ENCODE measurements at places on chromosomes 11 and 22.

DNA sequence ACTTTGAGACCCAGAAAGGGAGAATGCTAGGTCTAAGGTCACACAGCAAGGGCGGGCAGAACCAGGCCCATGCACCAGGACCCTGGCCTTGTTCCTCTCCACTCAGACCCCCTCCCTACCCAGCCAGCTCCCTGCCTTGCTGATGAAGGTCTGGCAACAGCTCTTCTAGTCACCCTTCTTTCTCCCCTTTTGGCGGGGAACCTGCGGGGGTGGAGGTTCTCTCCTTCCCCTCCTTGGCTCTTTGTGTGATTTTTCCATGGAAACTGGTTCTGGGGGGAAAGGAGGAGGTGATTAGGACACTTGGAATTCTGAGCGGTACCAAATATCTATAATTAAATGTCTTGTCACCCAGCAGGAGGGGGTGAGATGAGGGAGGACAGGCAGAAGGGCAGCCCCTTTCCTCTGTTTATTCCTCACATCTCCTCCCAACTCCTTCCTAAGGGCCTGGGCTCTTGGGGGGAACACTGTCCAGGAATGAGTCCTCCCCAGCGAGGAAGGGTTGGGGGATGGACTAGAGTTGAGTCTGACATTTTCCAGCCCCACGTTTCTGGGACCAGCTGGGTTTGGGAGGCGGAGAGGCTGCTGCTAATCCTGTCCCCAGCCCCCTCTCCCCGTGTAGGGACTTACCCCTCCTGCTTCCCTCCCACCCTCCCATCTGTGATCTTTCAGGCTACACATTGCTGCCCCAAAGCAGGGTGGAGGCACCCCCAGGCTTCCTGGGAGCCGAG, 7.4 kb downstream of the ARHGEF17 start:
- no peak for DNase-seq

GRCh38 chr11:5891216-5891800, 1.7 kb upstream of the OR52E5 start:
- no peak for DNase-seq

- no peak for DNase-seq
Observed at GRCh38 chr11:47863189-47863897, 15.2 kb upstream of the NUP160 start.

- DNase-seq, result no peak
Observed at GRCh38 chr11:107969219-107969618, 39.5 kb upstream of the CUL5 start.

DNA sequence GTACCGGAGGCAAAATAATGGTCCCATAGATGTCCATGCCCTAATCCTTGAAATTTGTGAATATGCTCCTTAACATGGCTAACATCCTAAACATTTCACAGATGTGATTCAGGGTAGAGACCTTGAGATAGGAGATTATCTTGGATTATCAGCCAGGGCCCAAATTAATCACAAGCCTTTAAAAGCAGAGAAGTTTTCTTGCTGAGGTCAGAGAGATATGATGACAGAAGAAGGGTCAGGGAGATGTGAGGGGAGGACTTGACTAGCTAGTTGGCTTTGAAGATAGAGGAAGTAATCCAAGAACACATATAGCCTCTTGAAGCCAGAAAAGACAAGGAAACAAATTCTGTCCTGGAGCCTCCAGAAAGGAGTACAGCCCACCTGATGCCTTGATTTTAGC, 19.1 kb upstream of the FDX1 start:
- DNase-seq, result no peak

- DNase-seq, result no peak
Observed at GRCh38 chr11:72409458-72409857, 24.9 kb downstream of the CLPB start.

- DNase-seq, result no peak
Observed at GRCh38 chr11:3803726-3804495, 4.4 kb upstream of the PGAP2 start.

GRCh38 chr22:43167001-43167589, 15.7 kb downstream of the TSPO start:
- no peak for DNase-seq

DNA sequence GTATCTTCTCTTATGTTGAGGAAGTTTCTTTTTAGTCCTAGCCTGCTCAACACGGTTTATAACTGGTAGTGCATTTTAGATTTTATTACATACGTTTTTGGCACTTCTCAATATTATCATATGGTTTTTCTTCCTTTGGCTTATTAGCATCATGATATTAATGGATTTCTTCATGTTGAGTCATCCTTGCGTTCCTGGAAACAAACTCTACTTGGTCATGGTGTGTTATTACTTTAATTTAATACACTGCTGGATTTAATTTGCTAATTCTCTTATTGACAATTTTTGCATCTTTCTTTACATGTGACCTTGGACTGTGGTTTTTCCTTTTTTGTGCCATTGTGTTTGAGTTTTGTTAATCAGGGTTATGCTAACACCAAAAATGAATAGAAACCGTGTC, 20.5 kb downstream of the IGF2 start:
- DNase-seq, result no peak

- no peak for DNase-seq
Observed at GRCh38 chr22:45585946-45586540, 83.4 kb downstream of the FBLN1 start.

DNA sequence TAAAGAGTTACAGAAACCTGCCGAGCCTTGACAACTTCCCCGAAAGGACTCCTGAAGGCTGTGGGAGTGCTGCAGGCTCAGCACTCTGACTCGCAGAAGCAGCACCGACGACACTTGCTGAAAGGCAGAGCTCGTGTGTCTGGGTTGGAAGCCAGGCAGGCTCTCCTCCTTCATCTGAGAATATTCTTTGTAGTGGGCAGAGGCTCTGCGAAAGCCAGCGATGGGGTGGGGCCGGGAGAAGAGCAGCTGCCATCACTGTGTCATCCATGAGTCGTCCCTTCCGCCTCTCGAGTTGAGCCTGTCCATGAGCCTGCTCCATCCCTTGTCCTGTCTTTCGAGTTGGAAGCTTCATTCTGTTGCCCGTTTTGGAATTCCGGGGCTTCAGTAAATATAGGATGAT, 11.9 kb downstream of the GLB1L2 start:
- DNase-seq, result no peak

DNA sequence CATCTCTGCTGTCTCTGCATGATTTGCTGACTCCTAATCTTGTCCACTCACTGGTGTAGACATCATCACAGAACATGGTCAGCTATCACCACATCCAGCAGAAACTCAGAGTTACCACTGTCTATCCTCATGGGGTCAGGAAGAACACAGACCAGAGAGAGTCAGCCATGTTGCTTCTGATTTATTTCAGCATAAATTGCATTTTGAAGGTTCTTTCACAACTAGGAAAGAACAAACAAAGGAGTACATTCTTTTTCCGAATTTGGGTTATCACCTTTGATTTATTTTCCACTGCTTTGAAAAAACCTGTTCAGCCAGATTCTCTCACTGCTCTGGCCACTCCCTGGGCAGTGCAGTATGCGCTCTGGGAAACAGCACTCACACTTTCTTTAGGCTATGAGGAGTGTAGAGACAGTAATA, 172.0 kb upstream of the MTMR2 start:
- DNase-seq, result no peak

DNA sequence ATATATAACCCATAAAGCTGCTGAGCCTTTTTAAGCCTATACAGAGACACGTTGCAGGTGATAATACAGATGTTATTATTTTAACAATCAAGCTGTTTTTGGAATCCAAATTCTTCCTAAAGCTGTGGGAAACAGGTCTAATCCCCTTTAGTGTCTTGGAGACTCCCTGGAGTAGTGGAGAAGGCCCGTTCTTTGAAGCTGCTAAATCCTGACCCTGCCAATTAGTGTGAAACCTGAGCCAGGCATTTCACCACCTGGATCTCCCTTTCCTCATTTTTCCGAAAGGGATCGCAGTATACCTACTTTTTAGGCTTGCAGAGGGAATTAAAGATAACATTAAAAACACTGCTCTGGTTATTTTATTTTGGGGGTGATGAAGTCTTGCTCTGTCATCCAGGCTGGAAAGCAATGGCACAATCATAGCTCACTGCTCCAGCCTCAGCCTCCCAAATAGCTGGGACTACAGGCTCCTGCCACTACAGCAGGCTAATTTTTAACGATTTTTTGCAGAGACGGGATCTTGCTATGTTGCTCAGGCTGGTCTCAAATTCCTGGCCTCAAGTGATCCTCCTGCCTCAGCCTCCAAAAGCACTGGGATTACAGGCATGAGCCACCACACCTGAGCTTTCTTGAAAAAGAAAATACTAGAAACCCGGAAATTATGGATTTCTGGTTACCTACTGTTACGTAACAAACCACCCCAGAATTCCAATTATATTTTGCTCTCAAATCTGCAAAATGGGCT, 1.7 kb upstream of the EIF4ENIF1 start:
- no peak for DNase-seq

DNA sequence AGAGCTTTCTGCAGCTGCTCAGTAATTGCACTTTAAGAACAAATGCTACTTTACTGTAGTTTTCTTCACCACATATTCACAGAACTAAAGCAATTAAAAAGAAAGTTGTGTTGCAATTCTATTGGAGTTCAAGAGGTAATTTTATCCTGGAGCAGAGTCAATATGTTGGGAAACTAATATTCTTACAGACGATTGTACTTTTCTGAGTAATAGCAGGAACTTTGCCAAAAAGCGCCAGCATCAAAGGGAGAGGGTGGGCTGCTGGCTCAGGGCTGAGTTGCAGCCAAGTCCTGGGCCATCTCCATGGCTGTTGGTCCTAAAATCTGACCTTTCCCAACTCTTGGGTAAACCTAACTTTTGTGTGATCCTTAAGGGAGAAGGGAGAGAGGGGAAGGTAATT, 73.6 kb upstream of the MYO18B start:
- DNase-seq, result no peak

DNA sequence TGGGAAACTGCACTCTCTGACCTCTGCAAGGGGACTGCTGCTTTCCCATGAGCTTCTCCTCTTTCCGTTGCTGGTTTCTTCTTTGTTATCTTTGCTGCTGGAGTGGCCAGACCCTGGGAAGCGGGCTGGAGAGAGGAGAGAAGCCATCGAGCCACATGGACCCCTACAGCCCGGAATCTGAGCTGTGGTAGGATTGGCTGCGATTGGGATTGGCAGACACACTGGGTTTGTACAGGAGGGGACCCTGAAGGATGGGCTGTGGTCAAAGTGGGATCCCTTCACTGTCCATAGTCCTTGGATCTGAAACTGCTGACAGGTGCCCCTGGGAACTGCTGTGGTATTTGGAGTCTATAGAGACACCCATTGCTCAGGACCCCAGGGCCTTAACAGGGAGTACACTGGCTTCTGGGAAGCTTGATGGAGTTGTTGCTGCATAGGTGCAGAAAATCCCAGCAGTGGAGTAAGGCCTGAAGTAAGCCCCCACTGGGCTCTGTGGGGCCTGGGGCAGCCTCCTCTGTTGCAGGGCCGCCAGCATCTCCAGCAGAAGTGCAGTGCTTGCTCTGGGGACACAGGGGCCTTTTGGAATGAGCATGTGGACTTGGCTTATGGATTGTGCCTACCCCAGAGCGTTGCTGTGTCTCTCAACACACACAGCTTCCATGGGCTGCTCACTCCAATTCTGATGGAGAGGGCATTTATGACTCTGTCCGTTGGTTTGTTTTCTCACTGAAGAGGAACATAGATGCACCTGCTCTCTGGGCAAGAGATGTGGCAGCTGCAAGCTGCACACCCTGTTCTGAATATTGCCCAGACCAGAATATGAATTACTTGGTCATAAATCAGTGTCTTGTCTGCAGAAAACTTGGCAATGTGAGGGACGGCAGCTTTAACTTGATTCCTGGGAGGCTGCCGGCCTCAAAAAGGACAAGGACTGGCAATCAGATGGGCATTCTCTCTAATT, 32.0 kb downstream of the BCR start:
- no peak for DNase-seq

- no peak for DNase-seq
Observed at GRCh38 chr11:72570893-72571661, 103.1 kb downstream of the PDE2A start.
